ENCODE measurements at places on chromosomes 7 and 10. TPM values are rescaled to one million over a fixed set of nuclear protein-coding genes. Genes with fewer than 3 reads are reported as not detected.

WDFY4 gene
- total RNA-seq = under 0.01 TPM

ARHGEF35 gene
- total RNA-seq = 3.0 TPM

PAX4 gene
- total RNA-seq = not detected

TMEM213 gene
- not detected for total RNA-seq

CTAGE8 gene
- not detected for total RNA-seq

STK32C gene
- 18.9 TPM for total RNA-seq

SLC26A3 gene
- not detected for total RNA-seq

FGFBP3 gene
- 1.1 TPM for total RNA-seq

WIPF3 gene
- not detected for total RNA-seq

PAPOLB gene
- total RNA-seq = 0.19 TPM

TDRD1 gene
- 1.9 TPM for total RNA-seq

AFAP1L2 gene
- 0.13 TPM for total RNA-seq

TPST1 gene
- 59.1 TPM for total RNA-seq

GIMAP8 gene
- total RNA-seq = 2.1 TPM

Measured in aortic smooth muscle cell (primary cell).